ENCODE measurements at places on chromosomes 13 and 19.

DNA sequence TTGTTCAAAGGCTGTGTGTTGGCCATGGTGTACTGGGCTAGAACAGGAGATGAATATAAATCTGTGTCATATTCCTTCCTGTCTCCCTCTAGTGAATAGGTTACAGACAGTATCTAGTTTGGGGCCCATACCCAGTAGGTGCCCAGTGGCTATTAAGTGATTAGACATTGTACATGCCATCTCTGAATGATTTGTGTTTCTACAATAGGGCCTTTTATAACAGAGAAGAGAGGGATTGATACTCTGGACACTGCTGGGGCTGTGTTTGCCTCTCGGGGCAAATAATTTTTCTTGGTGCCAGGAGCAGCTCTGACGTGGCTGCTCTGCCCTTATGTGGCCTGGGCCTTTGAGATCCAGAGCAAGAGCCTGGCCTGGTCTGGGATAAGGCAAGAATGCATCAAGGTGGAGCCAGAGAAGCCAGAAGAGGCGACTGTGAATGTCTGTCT lies 403.1 kb downstream of the SPRY2 start:
- DNase-seq = no peak

DNA sequence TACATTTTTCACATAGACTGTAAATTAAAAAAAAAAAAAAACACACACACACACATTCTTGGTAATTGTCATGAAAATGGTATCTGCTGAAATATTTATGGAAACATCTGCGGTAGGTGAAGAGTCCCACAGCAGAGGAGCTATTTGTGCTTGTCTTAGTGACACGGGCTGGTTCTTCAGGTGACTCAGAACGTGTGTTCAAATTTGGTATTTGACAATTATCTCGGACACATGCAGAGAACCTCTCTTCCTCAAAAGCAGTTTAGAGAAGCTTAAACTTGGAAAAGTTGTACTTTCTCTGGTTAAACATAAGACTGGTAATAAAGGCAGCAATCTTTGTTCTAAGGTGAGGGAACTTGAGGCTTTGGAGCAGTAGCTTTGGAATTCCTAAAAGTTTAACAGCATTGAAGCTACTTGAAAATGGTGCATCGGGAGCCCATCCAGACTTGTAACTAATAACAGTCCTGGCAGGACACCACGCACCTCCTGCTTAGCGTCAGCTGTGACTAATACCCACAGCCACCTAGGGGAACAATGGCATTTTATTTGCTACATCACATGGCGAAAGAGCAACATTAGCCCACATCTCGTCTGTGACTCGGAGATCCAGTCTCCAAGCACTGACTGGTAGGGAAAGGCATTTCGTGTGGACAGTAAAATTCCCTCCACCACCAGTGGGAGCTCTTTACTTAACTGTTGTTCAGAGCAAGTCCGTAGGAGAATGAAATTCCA lies 1505.1 kb upstream of the SLC10A2 start:
- DNase-seq = no peak

- no peak for DNase-seq
Measured at GRCh38 chr19:6319376-6319775, 14.0 kb downstream of the ACER1 start.

DNA sequence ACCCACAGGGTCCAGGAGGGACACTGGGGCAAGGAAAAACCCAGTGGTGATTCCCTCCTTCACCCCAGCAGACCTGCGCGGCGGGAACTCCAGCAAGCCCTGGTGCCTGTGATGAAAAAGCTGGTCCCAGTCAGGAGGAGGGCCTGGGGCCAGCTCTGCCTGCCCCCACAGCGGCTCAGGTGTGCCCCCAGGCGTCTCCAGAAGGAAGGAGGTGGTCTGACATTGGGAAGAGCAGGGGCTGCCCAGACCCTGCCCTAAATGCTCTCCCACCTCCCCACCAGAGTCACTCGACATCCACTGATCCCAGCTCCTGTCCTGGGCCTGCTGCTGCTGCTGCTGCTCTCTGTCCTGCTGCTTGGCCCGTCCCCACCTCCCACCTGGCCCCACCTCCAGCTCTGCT lies 6.2 kb downstream of the PTH2 start:
- no peak for DNase-seq

DNA sequence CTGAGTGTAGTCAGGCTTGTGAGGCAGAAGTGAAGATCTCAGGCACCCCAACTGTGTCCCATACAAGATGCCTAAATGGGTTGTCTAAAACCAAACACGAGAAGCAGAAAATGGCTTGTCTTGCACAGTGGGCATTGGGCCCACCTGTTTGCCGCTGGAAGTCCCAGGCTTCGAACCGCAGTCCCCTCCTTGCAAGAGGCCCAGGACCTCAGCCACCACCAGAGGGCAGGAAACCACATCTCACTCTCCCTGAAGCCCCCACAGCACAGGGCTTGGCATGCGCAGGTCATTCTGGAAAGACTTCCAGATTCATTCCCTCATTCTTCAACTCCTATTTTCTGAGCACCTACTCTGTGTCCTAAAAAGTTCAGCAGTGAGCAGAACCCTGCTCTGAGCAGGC lies 973.7 kb downstream of the UQCRFS1 start:
- no peak for DNase-seq

DNA sequence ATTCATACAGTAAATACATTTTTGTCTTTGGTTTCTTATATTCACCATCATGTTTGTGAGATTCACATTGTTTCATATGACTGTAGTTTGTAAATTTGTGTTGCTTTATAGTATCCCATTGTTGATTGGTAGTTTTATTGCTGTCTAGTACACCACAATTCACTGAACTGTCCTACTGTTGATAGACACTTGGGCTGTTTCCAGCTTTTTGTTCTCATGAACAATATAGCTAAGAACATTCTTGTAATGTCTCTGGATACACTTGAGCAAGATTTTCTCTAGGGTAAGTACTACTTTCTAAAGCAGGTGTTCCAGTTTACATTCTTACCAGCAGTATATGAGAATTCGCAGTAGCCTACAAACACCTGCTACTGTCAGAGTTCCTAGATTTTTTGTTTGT lies 37.8 kb downstream of the SKA3 start:
- no peak for DNase-seq

GRCh38 chr13:104411141-104411765 lies 1345.0 kb upstream of the SLC10A2 start:
- DNase-seq = no peak

DNA sequence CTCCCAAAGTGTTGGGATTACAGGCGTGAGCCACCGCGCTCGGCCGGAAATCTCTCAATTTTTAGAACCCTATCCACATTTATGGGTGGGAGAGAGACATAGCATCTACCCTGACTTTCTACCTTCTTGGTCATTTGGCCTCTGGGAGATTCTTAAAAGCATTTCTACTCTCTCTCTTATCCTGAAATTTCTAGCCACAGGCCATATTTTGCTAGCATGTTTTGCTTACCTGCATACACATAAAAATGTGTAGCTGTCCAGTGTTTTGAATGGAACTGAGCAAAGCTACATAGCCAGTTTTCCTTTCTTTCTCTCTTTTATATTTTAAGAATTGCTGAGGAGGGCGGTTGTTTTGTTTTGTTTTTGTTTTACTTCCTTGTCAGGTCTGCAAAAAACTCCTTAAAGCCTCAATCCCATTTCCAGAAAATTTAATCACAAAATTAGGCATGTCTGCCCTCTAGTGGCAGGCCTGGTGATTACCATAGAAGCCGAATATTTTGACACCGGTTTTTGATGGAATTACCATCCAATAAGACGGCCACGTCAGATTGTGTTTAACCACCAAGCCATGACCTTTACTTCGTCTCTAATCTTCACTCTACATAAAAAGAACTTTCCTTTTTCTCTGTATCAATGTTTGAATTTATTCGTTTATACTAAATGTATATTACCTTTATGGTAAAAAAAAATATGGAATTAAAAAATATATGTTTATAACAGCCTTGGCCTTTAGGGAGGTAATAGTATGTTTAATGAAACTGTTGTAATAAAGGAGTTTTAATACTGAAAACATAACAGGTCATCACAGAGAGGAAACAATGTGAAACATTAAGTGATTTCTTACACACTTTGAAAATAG lies 34.4 kb upstream of the OXGR1 start:
- DNase-seq = no peak

GRCh38 chr13:90375851-90376250 lies 971.6 kb upstream of the MIR17HG start:
- no peak for DNase-seq

DNA sequence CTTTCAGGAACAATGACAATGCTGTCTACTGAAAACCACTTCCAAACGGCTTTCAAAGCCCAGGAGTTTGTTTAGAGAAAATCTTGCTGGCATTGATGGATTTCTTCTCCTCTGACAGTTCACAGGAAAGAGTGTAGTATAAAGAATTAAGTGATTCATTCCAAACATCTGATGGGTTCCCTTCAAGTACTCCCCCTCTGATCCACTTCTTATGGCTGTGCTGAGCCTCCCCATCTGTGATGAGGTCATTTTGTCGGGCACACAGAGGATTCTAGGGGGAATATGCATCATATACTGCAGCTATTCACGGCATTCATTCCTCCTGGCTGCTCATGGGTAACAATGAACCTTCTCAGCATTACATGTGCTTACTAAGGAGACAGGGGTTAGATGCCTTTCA lies 107.9 kb downstream of the RGCC start:
- DNase-seq = no peak

DNA sequence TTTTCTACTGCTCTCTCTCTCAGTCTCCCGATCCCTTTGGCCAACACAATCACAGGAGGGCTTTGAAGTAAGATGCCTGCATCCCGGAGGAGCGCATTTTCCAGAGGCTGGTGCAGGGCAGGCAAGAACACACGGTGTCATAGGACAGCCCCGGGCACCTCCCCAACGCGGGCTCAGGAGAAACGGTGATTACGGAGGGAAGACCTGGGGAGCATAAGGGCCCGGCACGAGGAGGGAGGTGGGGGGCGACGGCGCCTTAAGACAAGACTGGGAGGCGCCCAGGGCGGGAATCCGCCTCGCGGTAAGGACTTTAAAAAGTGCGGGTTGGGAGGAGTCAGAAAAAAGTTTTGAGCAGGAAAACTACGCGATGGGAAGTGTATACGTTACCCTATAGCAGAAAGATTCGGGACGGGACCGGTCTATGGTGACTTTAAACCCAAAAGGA lies 18.7 kb upstream of the ZNF888 start:
- DNase-seq = no peak

DNA sequence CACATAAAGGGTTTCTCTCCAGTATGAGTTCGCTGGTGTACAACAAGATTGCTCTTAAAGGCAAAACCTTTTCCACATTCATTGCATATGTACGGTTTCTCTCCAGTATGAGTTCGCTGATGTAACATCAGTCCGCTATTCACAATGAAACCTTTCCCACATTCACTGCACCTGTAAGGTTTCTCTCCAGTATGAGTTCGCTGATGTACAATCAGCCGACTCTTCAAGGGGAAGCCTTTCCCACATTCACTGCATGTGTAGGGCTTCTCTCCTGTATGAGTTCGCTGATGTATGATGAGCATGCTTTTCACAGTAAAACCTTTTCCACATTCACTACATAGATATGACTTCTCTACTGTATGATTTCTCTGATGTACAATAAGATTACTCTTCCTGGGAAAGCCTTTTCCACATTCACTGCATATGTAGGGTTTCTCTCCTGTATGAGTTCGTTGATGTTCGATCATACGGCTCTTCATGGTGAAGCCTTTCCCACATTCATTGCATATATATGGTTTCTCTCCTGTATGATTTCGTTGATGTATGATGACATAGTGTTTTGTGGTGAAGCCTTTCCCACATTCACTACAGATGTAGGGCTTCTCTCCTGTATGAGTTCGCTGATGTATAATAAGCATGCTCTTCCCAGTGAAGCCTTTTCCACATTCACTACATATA lies 6.0 kb upstream of the ZNF614 start:
- DNase-seq = no peak

- no peak for DNase-seq
Measured at GRCh38 chr13:114099191-114099590, 33.2 kb downstream of the RASA3 start.

GRCh38 chr13:107238262-107238981 lies 670.5 kb upstream of the ARGLU1 start:
- no peak for DNase-seq

DNA sequence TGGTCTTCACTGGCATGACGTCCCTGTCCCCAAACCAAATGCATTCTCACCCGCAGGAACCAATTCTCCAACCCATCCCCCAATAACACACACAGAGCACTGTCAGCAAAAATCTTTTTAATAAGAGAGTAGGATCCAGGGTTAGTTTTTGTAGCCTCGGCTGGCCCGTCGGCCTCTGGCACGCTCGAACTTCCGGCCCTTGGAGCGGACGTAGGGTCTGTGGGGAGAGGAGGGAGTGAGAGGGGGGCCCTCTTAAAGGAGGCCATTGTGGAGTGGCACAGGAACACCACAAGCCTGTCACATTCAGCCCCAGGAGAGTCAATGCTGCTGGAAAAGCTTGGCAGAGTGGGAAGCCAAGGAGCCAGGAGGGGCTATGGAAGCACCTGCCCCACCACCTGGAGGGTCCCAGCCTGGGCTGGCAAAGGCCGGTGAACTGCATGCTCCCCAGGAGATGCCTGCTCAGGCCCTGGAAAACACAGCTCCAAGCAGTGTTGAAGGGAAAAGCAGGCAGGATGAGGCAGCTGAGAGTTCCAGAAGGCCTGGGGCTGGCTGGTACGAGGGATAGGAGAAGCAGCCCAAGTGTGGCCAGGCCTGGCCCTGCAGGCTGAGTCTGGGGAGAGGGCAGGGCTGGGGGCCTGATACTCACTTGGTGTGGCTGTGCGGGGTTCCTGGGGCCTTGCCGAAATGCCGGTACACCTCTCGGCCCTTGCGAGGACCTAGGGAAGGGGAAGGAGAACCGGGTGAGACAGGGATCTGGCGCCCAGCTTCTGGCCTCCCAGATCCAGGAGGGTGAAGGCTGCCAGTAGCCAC lies 560 bp upstream of the FAM83E start:
- DNase-seq = no peak

DNA sequence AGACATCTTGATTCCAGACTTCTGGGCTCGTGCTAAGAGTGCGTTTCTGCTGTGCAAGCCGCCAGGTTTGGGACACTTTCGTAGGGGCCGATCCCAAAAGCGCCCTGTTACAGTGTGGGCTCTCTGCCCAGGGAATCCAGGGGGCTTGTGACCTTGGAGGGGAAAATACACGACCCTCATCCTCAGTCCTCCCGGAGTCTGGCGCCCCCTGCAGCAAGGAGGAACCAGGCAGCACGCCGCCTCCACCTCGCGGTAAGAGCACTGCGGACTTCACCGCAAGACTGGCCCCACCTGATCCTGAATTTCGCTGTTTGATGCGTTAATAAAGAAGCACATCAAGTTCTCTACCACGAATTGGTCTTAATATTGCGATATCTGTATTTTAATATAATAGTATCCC lies 5.2 kb downstream of the POLRMT start:
- no peak for DNase-seq

GRCh38 chr13:102002287-102002686 lies 399.6 kb downstream of the FGF14 start:
- no peak for DNase-seq

GRCh38 chr19:54199401-54199800 lies 1.3 kb upstream of the RPS9 start:
- no peak for DNase-seq

- DNase-seq = no peak
Measured at GRCh38 chr19:13633109-13633508, 126.8 kb upstream of the CACNA1A start.
